Aorta (tissue), 5 donors: ENCODE measurements at places on chromosomes 4 and X. TPM values are rescaled to one million over a fixed set of nuclear protein-coding genes. Genes with fewer than 3 reads are reported as not detected.

GRCh38 chrX:21747558-21747957 is 10.4 kb downstream of the SMPX start:
- no peaks in the 10 kb centered on the region for H3K36me3 ChIP-seq
- H3K27me3 ChIP-seq, result no peaks in the 10 kb centered on the region
- H3K27ac ChIP-seq, result no peak overlapping the region

- no peaks in the 10 kb centered on the region for H3K27me3 ChIP-seq
- no peaks in the 10 kb centered on the region for H3K36me3 ChIP-seq
- no peak for DNase-seq
- no peak overlapping the region for H3K4me3 ChIP-seq
Measured at GRCh38 chr4:48064349-48064748, 47.8 kb downstream of the NIPAL1 start.

GRCh38 chrX:39898147-39898546 is 199.6 kb downstream of the BCOR start:
- H3K4me3 ChIP-seq, result no peak overlapping the region
- no peaks in the 10 kb centered on the region for H3K4me1 ChIP-seq
- no peaks in the 10 kb centered on the region for H3K36me3 ChIP-seq
- H3K27me3 ChIP-seq, result no peaks in the 10 kb centered on the region
- DNase-seq, result no peak
- peak overlapping the region; percentile 77 for H3K27ac ChIP-seq

DNA sequence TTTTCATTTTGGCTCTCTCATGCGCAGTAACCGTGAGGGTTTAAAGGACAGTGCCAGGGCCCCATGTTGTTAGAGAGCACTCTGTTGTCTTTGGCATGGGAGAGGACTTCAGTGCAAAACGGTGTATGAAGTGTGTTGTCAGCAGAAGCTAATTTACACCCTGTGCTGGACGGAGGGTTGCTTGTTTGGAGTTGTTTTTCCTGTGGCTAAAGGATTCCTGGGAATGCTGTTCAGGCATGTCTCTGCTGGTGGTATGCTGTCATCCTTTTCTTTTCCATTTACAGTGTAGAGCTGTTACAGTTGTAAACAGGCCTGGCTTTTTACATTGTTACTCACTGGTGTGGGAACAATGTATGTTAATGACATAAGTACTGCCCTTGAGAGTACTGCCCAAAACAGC is 206.3 kb downstream of the CBR4 start:
- H3K4me1 ChIP-seq, result no peaks in the 10 kb centered on the region
- H3K36me3 ChIP-seq, result no peaks in the 10 kb centered on the region
- H3K27me3 ChIP-seq, result no peaks in the 10 kb centered on the region
- no peak for DNase-seq
- no peak overlapping the region for H3K4me3 ChIP-seq

BEND4 gene
- 0.03 TPM for total RNA-seq

DNA sequence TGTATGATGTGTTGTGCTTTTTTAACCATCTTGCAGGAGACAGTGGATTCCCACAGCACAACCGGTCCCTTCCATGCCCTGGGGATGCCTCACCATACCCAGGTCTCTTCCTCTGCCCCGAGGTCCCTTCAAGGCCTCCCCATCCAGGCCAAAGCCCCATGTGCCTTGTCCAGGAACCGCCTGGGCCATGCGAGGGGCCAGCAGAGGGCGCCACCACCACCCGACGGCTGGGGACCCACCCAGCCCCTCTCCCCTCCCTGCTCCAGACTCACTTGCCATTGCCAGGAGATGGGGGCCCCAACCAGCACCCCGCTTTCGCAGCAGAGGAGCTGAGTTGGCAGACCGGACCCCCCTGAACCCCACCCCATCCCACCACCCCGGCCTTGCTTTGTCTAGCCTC is 485.5 kb downstream of the TRAM1L1 start:
- H3K4me1 ChIP-seq, result no peaks in the 10 kb centered on the region
- no peak for DNase-seq
- no peak overlapping the region for H3K27ac ChIP-seq
- no peak overlapping the region for H3K4me3 ChIP-seq

AMBN gene
- not detected for total RNA-seq

- DNase-seq, result peak; percentile 26
- H3K36me3 ChIP-seq, result no peaks in the 10 kb centered on the region
- no peak overlapping the region for H3K27ac ChIP-seq
- H3K27me3 ChIP-seq, result no peaks in the 10 kb centered on the region
- no peaks in the 10 kb centered on the region for H3K4me1 ChIP-seq
Measured at GRCh38 chrX:149762696-149763614, 10.9 kb upstream of the HSFX1 start.

DNA sequence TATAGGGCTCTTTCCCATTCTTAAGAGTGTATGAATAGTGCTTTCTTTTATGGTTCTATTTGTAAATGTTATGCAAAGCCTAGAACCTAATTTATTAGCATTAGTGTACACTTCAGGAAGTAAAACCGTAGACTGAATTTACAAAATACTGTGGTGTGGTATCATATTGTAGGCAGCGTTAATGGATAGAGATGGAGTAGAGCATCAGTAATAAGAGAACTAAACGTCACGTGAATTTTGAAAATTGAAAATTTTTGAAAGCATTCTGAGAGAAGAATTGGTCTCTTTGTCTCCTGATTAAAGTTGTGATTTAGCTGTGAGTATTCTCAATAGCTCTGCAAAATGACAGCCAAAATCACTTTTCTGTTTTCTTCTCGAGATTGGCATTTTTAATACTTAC is 2.9 kb downstream of the STIM2 start:
- H3K4me3 ChIP-seq, result no peak overlapping the region
- H3K27me3 ChIP-seq, result no peaks in the 10 kb centered on the region
- H3K4me1 ChIP-seq, result peaks cover 6% of the 10 kb centered on the region
- DNase-seq, result no peak
- H3K36me3 ChIP-seq, result no peaks in the 10 kb centered on the region

DNA sequence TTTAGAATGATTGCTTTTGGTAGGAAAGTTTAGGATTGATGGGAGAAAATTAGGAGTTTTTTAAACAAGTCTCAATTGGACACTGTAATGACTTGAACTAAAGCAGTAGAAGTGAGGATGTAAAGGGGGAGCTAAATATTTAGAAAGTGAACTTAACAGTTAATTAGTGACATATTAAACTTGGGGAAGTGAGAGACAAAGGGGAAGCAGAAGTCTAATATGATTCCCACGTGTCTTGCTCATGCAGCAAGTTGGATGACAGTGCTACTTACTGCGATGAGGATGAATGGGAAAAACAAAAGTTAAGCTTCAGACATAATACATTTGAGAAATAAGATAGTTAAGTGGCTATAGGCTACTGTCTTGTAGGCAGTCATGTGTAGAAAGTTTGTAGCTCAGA is 110.4 kb downstream of the RPA4 start:
- no peaks in the 10 kb centered on the region for H3K36me3 ChIP-seq
- DNase-seq, result no peak

DNA sequence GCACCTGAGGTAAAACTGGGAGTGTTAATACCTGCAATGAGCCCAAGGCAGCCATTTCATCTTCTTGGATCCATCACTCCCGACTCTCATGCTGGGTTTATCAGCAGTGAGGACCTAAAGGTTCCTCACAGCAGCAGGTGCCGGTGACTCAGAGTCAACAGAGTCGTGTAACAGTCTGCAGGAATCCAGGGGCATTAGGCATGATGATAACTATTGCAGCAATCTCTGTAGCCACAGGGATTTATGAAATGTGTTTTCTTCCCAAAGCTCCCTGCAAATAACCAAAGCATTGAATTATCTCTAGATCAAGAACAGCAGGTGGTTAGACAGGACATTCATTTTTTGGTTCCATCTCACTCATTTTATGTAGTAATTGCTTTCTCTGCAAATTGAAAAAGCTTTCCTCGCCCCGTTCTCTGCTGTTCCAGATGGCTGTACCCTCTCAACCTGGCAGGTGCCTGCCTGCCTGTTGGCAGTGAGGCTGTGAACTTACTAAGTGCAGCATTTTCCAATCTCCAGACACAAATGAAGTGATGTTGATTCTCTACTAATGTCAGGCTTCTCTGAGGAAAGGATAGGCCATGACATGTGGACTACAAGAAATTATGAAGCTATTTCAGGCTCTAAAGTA is 48.1 kb upstream of the TSPAN7 start:
- H3K4me3 ChIP-seq, result no peak overlapping the region
- no peaks in the 10 kb centered on the region for H3K27me3 ChIP-seq
- DNase-seq, result no peak

DNA sequence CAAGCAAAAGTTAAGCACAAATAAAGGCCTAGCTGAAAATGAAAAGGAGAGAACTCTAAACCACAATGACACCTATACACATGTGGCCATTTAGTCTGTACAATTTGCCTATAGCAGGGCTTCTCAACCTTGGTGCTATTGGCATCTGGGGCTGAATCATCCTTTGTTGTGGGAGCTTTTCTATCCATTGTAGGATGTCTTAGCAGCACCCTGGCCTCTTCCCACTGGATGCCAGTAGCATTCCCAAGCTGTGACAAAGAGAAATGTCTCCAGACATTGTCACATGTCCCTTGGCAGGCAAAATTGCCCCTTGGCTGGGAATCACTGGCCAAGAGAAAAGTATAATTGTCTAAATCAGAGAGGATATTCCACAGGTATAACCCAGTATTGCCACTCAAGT is 13.5 kb upstream of the PRPS2 start:
- DNase-seq, result no peak
- H3K4me3 ChIP-seq, result no peak overlapping the region
- no peak overlapping the region for H3K27ac ChIP-seq
- H3K36me3 ChIP-seq, result no peaks in the 10 kb centered on the region
- no peaks in the 10 kb centered on the region for H3K27me3 ChIP-seq
- H3K4me1 ChIP-seq, result no peaks in the 10 kb centered on the region

NPY2R gene
- total RNA-seq, result 0.13 TPM

DNA sequence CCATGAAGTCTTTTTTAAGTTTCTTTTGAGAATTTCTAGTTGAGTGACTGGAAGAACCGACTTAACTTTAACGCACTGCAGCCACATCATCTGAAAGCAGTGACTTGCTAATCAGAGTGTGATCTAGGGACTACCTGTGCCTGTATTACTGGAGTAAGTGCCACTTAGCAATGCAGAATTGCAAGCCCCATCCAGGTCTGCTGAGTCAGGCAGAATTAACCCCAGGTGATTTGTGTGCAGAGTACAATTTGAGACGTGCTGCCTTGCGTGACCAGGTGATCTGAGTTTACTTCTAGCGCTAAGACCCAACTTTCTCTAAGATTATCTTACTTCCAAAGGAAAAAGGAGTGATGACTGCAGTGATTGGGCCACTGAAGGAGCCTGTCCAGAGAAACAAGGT is 85.3 kb downstream of the CLCN4 start:
- no peak for DNase-seq
- no peaks in the 10 kb centered on the region for H3K4me1 ChIP-seq
- H3K36me3 ChIP-seq, result no peaks in the 10 kb centered on the region

GRCh38 chr4:18860836-18861530 is 839.4 kb upstream of the LCORL start:
- H3K36me3 ChIP-seq, result no peaks in the 10 kb centered on the region
- H3K4me3 ChIP-seq, result no peak overlapping the region
- DNase-seq, result no peak
- no peaks in the 10 kb centered on the region for H3K4me1 ChIP-seq
- no peaks in the 10 kb centered on the region for H3K27me3 ChIP-seq
- no peak overlapping the region for H3K27ac ChIP-seq

- no peak for DNase-seq
- H3K4me1 ChIP-seq, result no peaks in the 10 kb centered on the region
- no peaks in the 10 kb centered on the region for H3K27me3 ChIP-seq
- H3K4me3 ChIP-seq, result no peak overlapping the region
Measured at GRCh38 chr4:29224911-29225310, 1495.3 kb upstream of the PCDH7 start.

GRCh38 chr4:134308910-134309309 is 107.3 kb upstream of the PABPC4L start:
- H3K4me1 ChIP-seq, result no peaks in the 10 kb centered on the region
- no peak overlapping the region for H3K27ac ChIP-seq
- no peaks in the 10 kb centered on the region for H3K36me3 ChIP-seq
- no peaks in the 10 kb centered on the region for H3K27me3 ChIP-seq

GRCh38 chrX:39242187-39242586 is 440.9 kb downstream of the MID1IP1 start:
- no peak overlapping the region for H3K4me3 ChIP-seq
- DNase-seq, result no peak
- no peak overlapping the region for H3K27ac ChIP-seq
- H3K36me3 ChIP-seq, result no peaks in the 10 kb centered on the region
- no peaks in the 10 kb centered on the region for H3K27me3 ChIP-seq

TCP11X2 gene
- total RNA-seq, result not detected

FAM47E gene
- 1.8 TPM for total RNA-seq
